ENCODE measurements at places on chromosomes 1 and 21.

DNA sequence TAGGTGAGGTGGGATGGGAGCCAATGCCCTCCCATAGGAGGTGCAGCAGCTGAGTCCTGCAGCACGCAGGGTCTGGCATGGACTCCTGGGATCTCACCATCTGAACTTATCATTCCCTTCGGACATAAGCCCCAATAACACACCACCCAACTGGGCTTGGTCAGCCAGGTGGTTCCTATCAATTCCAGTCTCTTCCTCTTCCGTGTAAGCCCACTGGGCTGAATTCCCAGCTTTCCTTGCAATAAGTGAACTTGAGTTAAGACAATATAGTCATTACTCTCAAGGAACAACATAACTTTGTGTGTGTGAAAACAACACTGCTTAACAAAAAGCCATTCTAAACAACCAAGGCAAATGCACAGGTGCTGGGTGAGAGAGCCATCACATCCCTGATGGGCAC, 86.6 kb upstream of the EDN2 start:
- no peak for DNase-seq

DNA sequence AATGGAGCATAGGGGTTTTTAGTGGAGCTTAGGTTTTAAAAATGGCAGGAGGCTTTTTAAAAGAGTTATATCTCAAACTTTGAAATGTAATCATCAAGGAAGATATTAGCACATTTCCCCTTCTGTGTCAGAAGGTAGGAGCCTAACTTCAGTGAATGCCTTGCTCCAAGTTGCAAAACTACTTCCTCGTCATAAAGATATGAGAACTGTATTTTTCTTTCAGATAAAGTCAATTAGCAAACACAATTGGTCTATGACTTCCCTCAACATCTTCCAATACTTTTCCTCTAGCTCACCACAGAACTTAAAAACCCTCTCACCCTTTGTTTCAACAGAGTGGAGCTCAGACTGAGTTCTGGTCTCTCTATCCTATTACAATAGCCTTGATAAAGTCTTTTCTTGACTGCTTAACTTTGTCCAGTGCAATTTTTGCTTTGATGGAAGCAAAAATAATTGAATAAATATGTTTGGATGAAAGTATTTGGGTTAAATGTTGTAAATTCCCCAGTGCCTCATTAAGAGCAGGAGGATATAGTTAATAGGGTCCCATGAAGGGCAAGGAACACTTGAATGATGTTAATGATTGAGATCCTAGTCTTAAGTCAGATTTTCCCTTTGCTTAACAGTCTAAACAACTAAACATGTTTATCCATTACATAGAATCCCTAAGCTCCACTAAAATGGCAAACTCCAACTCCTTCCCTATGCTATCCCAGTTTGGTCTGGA, 58.9 kb downstream of the TNFSF18 start:
- DNase-seq: no peak

DNA sequence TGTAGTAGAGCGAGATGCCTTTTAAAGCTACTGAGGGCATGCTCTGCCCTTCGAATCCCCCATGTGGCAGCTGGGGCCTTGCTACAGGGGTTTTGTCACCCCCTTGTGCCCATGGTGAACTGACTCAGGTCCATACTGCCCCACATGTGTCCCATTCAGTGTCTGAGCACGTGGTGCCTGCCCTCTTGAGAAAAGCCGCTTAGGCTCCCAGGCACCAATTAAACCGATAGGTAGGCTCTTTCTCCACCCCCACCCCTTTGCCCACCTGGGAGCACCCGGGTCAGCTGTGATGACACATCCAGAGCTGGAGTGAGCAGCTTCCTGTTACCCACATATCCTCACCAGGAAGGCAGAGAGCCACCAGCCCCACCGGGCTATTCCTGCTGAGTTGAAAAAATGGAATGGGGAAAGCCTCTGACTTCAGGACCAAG, 30.5 kb downstream of the TMCC2 start:
- DNase-seq: no peak

- DNase-seq: peak; percentile 35
Measured at GRCh38 chr1:236734141-236734765, 48.0 kb downstream of the ACTN2 start.

- DNase-seq: no peak
Measured at GRCh38 chr1:22225858-22226589, 83.1 kb upstream of the WNT4 start.

GRCh38 chr1:179591592-179592580, at the start of gene TDRD5:
TSS of gene TDRD5 (plus strand) at chr1:179591832. CDS start at chr1:179592616, 784 bp downstream.
- DNase-seq: no peak
